ENCODE measurements at places on chromosomes 4 and X.

DNA sequence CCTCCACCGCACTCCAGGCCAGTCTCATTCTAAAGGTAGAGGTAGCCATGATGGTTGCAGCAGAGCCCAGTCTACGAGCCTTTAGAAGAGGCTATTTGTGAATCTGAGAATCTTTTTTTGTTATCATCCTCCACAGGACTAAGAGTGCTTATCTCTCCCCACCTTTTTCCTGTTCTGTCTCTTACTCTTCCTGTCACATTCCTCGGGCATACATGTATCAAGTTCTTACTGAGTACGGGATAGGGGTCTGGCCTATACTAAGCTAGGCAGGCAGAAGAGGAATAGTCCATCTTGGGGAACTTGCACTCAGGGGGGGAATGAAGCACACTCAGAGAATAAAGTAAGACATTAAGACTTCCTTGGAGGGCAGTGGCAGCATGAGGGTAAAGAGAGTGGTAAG is 25.7 kb downstream of the LAS1L start:
- DNase-seq = no peak

DNA sequence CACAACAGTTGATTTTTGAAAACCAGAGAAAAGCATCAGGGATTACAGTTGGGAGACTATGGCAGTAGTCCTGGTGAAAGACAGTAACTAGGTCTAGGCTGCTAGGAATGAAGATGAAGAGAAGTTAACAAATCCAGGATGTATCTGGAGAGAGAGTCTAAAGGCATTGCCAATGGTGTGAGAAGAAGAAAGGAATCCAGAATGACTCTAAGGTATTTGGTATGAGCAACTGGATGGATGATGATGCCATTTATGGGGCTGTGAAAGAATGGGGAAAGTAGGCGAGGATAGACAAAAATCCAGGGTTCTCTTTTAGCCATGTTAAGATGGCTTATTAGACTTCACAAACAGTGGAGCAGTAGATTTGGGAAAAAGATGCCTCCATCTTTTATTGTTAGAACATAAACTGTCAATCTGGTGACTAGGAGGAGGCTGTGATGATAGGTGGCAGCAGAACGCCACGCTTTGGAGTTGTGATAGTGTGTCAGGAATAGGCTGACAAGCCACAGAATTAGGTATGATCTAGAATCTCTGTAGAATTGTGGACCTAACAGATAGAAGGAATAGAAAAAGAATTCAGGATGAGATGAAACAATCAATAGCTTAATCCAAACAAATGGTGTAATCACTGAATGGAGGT is 27.3 kb upstream of the JADE1 start:
- no peak for DNase-seq

DNA sequence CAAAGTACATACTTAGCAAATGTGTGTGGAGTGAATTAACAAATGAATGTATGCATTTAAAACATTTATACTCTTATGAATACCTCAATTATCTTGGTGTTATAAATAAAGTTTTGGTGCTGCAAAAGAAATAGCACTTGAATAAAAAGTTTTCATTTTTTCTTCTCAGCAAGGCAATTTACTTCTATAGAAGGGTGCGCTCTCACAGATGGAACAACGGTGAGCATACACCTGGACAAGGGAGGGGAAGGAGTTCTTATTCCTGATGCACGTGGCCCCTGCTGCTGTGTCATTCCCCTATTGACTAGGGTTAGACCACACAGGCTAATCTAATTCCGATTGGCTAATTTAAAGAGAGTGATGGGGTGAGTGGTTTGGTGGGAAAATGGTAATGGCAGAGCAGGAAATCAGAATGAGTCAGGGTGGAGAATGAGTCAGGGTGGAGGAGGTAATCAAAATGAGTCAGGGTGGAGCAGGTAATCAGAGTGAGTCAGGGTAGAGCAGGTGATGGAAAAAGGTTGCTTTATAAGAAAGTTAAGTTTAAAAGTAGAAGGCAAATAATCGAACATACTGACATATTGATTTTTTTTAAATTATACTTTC is 28.2 kb upstream of the PGK1 start:
- no peak for DNase-seq

DNA sequence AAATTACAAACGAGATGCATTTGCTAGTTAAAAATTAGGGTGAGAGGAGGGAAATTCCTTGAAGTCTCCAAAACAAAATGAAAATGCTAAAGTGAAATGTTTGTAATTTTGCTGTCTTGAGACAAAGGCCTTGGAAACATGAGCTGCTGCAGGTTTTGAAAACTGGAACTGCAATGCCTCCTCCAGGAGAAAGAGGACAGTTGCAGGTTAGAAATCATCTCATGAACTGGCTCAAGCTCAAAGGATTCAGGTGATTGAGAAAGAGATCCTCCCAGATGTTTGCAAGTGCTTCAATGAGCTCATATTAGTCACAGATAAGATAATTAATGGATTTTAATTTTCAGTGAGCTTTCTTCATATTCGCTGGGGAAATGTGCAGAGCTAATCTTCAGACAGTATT is 32.4 kb downstream of the SMPX start:
- DNase-seq = no peak

GRCh38 chr4:94642561-94642866 is 115.2 kb upstream of the BMPR1B start:
- peak; percentile 35 for DNase-seq

- DNase-seq = no peak
These were observed 129.5 kb upstream of the KLF3 start for GRCh38 chr4:38534344-38535045.

GRCh38 chr4:60652933-60653332 is 547.2 kb upstream of the ADGRL3 start:
- no peak for DNase-seq

- no peak for DNase-seq
These were observed 21.5 kb upstream of the TMSB4X start for GRCh38 chrX:12953420-12953819.

- no peak for DNase-seq
These were observed 63.7 kb upstream of the TXK start for GRCh38 chr4:48197643-48198237.

DNA sequence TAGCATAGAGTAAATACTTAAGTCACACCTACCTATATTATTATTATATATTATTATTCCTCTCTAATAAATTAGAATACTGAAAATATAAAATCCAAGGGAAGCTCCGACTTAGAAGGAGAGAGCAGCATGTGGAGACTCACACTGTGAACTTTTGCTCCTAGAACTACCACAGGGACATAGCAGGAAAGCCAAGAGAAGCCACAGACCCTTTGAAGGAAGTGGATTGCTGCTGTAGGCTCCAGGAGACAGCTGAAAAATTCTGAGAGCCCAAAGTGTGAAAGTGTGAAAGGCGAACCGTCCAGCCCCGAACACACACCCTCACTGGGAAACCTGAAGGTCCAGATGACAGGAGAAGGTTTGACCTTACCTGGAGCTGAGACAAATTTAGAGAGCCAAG is 177.0 kb downstream of the FAM13A start:
- DNase-seq = no peak

DNA sequence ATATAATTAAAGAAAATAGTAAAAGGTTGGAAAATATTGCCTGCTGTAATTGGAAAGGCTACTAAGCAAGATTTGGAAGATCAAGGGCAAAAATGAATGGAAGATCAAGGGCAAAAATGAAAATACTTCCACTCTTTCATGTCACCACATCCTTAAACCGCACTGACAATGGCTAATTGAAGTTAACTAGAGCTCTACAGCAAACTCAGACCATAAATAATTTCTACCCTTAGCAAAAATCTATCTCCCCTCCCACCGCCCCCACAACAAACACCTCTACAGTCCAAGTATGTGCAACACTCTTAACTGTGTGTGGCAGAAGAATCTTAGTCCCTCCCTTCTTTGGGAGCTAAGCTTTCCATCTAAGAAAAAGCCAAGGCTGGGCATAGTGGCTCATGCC is 27.1 kb downstream of the ATP11C start:
- no peak for DNase-seq

- DNase-seq = no peak
These were observed 37.0 kb downstream of the IRS4 start for GRCh38 chrX:108699368-108699767.

DNA sequence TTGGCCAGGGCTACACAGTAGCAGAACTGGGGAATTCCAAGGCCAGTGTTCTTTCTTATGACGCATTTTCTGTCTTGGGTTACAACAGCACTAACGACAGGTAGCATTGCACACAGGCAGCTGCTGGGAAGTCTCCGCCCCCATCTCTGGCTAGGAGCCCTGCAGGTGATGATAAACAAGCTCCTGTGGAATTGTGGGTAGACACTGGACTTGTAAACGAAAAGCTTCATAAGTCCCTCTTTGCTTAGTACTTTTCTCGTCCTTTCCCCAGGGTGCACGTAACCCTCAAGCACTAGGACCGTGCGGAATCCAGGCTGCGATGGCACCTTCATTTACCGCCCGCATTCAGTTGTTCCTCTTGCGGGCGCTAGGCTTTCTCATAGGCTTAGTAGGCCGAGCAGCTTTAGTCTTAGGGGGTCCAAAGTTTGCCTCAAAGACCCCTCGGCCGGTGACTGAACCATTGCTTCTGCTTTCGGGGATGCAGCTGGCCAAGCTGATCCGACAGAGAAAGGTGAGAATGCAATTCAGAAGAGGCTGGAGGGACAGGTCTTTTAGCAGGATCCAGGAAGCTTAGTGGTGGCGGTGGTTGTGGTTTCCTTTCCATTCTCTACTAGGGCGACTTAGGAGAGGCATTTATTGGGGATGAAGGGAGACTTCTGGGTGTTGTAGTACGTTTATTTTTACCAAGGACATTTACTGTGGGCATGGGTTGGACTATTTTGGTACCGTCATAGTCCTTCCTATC is at the start of gene FAAH2:
TSS of gene FAAH2 (plus strand) at position 200 of the 745 bp plus-strand sequence. CDS start at position 320, 120 bp downstream.
- DNase-seq = peak; percentile 68

GRCh38 chrX:136867518-136867917 is 13.0 kb downstream of the RBMX start:
- no peak for DNase-seq

GRCh38 chrX:69238114-69238886 is 73.0 kb upstream of the PJA1 start:
- no peak for DNase-seq

DNA sequence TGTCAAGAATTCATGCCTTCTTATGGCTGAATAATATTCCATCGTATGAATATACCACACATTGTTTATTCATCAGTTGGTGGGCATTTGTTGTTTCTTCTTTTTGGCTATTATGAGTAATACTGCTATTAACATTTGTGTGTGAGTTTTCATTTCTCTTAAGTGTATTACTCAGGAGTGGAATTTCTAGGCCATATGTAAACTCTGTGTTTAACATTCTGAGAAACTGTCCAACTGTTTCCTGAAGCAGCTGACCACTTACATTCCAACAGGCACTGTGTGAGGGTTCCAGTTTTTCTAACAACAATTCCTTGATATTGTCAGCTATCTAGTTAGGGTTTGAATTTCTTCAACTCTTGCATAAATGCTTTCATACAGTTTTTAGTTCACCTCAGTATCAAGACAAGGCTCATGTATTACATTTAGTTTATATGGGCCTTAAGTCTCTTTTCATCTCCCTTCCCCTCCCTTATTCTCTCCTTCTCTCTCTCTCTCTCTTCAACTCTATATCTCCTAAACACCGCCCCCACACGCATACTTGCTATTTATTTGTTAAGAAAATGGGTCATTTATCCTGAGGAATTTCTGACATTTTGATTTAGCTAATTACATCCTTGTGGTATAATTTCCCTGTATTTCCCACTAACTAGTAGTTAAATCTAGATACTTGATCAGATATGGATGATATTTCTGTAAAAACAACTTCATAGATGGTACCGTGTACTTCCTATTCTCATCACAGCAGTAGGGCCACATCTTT is 77.4 kb downstream of the WDR19 start:
- DNase-seq = no peak

GRCh38 chrX:14997271-14997670 is 124.0 kb downstream of the MOSPD2 start:
- DNase-seq = no peak

DNA sequence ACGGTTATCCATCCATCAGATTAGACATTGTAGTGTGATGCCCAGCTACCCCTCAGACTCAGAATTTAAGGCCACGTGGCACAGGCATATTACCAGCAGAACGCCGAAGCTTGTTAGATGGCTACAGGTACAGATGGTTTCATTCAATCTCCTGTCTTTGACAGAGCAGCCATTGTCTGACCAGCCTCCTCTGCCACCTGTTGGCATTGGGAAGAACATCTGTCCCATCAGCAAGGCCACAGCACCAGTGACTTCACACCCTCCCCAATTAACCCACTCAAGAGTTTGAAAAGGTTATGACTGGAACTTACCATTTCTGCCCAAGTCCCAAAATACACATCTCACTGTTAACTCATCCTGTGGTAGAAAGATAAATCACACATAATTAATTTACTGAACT is 22.0 kb upstream of the PHKA2 start:
- no peak for DNase-seq
